GM04503 (cell line): ENCODE measurements at places on chromosomes 1 and 21.

GRCh38 chr1:202038688-202039346 lies 28.4 kb downstream of the ELF3 start:
- DNase-seq, result no peak

DNA sequence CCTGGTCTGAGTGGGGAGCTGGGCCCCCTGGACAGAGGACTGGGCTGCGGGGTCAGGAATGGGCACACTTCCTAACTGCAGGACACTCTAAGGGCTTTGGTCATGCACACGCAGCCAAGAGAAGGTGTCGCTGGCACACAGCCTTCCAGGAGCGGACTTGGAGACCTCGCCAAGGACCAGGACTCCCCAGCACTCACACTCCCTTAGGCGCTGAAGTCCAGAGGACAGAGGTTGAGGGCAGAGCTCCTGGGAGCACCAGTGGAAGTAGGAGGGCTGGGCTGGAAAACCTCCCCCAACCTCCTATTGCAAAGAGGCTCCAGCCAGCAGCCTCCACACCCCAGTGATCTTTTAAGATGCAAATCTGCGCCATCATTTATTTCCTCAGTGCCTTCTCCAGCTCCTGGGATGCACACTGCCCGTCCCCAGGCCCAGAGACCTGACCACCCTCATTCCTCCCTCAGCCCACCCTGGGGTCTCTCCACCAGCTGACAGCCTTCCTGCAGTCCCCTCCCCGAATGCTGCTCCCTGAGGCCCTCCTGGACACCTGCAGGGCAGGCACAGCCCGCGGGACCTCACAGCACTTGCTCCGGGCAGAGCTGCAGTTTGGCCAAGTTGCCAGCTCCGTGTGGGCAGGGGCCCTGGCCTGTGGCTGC lies 3.0 kb downstream of the TSPEAR start:
- no peak for DNase-seq

DNA sequence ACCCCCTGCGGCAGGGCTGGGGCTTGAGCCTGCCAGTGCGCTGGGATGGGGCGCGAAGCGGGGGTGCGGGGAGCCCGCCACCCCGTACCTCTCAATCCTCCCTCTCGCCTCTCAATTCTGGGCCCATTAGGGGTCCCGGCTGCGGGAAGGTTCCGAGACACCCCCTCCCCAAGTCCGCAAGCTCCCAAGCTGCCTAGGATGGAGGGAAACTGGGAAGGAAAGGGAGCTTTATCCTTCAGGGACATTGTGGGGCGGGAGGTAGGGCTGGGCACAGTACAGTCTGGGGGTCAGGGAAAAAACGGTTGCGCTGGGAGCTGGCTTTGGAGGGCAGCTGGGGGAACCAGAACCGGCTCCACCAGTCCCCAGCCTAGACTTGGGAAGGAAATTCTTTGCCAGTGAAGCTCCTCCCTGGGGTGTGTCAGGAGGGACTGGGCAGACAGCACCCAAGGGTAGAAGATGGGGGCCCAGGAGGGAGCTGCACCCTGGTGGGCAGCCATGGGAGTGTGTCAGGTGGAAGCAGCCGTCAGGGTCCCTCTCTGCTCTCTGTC lies 904 bp downstream of the GJB3 start:
- DNase-seq, result no peak

- DNase-seq, result no peak
These were observed 1154.7 kb upstream of the ADGRL2 start for GRCh38 chr1:80646053-80646452.

DNA sequence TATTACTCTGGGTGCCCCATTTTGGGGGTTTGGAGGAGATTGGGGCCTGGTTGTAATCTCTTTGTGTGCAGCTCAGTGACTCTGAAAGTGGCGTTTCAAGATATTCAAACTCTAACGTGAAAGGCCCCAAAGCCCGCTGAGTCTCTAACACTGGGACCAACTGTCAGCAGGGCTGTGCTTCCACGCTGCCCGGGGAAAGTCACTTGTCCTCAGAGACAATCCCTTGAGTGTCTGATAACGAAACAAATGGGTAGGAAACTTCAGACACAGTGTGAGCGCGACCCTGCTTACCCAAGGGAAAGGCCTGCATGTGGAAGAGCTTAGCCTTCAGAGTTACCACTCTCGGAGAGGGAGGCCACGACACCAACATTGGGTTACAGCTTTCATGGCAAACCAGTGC lies 837 bp downstream of the UBASH3A start:
- no peak for DNase-seq

DNA sequence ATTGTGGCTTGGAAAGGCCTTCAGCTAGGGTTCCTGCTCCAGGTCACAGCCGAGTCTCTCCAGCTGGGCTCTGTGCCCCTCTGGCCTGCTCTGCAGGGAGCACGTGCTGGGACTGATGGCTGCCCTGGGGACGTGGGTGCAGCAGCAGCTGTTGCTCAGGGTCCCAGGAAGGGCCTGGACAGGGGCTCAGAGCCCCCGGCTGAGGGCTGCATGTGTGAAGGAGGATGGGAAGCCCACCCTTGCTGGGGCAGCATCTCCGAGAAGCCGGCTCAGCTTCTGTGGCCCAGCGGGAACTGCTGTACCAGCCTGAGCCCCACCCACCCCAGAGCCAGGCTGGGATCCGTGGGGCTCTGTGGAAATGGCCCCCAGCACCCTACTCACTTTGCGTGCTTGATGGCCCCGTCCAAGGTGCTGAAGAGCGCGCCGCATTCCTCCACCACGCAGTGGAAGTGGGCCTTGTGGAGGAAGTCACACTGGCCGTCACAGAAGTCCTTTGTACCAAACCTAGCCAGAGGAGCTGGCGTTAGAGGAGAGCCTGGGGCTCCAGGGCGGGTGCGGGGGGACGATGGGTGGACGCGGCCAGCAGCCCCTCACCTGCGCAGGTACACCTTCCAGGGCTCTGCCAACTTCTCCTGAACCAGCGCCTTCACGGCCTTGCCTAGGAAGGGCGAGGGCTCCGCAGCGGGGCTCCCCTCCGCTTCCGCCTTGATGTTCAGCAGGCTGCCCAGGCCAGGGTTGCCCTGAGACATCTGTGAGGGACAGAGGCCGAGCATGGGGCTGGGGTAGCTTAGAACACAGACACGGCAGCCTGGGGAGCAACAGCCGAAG lies 147.5 kb downstream of the CASZ1 start:
- no peak for DNase-seq

DNA sequence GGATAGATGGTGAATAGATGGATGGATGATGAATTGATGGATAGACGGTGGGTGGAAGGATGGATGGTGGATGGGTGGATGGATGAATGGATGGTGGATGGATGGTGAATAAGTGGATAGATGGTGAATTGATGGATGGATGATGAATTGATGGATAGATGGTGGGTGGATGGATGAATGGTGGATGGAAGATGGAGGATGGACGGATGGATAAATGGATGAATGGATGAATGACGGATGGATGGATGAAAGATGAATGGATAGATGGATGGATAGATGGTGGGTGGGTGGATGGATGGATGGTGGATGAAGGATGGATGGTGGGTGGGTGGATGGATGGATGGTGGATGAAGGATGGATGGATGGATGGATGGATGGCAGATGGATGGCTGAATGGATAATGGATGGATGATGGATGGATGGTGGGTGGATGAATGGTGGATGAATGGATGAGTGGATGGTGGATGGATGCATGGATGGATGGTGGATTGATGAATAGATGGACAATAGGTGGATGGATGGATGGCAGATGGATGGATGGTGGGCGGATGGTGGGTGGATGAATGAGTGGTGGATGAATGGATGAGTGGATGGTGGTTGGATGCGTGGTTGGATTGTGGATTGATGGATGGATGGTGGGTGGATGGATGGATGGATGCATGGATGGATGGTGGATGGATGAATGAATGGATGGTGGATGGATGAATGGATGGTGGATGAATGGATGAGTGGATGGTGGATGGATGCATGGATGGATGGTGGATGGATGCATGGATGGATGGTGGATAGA lies 5.3 kb downstream of the CHD5 start:
- no peak for DNase-seq

GRCh38 chr1:167431909-167432650 lies 86.2 kb downstream of the CD247 start:
- no peak for DNase-seq

GRCh38 chr1:167864392-167865032 lies 49.4 kb downstream of the ADCY10 start:
- DNase-seq, result no peak

- no peak for DNase-seq
These were observed 5.7 kb downstream of the TRIM46 start for GRCh38 chr1:155179112-155180031.

DNA sequence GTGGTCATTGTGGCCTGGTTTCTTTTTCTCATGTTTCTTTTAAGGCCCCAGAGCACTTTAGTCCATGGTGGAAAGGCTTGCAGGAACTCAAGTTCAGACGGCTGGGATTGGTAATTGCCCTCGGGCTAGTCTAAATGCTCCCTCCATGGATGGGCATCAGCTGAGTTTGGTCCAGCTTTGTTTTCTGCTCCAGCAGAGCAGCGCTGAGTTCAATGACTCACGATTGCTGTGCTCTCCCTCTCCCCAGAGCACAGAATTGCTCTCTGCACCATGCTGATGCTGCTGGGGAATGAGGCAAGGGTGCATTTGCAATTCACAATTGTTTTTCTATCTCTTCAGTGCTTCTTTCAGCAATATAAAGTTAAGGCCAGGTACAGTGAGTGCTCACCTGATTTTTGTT lies 1.8 kb upstream of the OR2T6 start:
- DNase-seq, result no peak

DNA sequence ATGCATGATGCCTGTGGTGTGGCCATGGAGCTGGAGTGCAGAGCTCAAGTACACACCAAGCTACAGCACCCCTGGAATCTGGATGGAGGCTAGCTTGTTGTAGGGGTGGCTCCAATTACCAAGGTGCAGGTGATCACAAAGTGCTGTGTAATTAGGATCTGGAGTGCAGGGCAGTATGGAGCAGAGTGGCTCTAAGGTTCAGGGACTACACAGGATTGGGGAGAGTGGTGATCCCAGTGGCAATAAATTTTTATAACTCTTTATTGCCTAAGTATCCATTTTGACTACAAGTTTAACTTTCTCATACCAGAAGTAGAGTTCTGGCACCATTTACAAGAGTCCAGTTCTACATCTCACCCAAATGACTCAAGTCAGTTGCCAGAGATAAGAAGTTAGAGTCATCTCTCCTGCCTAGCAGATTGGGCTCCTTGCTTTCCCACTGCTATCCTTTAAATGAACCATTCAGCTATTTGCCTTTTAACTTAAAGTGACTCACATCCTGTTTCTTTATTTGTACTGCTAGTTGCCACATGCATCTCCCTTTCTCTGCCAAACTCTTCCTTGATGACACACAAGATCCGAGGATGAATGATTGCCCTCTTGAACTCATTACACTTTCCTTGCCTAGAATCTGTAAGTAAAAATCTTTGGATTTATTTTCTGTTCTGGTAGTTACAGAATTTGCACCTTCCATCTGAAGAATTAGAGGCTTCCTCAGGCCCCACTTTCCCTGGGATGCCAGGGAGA lies 427.2 kb downstream of the KCNT2 start:
- DNase-seq, result peak; percentile 85

DNA sequence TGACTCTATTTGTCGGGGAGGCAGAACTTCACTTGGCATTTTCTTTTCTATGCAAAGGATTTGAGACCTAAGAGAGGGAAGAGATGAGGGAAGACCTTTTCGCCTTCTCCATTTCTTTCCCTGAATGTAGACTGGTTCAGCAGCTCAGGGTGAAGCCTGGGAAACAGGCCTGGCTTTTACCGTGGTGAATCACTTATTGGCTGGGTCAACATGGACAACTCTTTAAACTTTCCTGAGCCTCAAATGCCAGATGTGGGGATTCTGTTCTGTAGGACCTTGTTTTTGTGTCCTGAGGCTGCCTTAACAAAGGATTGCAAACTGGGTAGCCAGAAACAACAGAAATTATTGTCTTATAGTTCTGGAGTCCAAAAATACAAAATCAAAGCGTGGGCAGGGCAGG lies 455.8 kb upstream of the VAMP3 start:
- no peak for DNase-seq

DNA sequence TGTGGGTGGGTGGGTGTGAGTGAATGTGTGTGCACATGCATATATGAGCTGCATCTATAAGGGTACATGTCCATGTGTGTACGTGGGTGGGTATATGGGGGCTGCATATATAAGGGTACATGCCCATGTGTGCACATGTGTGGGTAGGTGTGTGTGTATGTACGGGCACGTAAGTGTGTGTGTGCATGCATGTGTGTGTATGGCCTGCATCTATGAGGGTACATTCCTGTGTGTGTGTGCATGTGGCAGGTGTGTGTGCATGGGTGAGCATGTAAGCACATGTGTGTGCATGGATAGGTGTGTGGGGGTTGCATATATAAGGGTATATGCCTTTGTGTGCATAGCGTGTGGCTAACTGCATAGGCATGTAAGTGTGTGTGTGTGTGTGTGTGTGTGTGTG lies 181.0 kb upstream of the ARHGEF16 start:
- no peak for DNase-seq

GRCh38 chr21:37863842-37864241 lies 52.4 kb downstream of the KCNJ6 start:
- DNase-seq, result no peak

- no peak for DNase-seq
These were observed 2.8 kb downstream of the VPS72 start for GRCh38 chr1:151187205-151187604.

- no peak for DNase-seq
These were observed 598.8 kb downstream of the PLPP3 start for GRCh38 chr1:55980582-55980981.

GRCh38 chr1:208254862-208255261 lies 10.7 kb upstream of the PLXNA2 start:
- DNase-seq, result peak; percentile 73

DNA sequence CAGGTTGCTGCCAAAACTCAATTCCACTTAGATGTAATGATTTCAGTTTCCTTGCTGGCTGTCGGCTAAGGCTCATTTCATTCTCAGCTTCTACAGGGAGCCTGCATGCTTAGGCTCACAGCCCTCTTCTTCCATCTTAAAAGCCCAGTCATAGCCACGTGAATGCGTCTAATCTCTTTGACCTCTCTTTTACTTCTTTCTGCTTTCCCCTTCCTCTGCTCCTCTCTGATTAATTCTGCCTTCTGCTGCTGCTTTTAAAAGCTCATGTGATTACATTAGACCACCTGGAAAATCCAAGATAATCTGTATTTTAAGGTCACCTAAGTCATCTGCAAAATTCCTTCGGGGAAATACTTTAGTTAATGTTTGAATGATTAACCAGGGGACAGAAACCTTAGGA lies 812.8 kb upstream of the BRINP3 start:
- no peak for DNase-seq
